ENCODE measurements at places on chromosomes 6 and 20. TPM values are rescaled to one million over a fixed set of nuclear protein-coding genes. Genes with fewer than 3 reads are reported as not detected.
A peak's percentile ranks its signal among the peaks of the same experiment; 100 is the strongest.

Gene HLA-F
- total RNA-seq: 6.6 TPM

Gene FAM83B
- total RNA-seq: under 0.01 TPM

Gene SEMG1
- total RNA-seq: not detected

DNA sequence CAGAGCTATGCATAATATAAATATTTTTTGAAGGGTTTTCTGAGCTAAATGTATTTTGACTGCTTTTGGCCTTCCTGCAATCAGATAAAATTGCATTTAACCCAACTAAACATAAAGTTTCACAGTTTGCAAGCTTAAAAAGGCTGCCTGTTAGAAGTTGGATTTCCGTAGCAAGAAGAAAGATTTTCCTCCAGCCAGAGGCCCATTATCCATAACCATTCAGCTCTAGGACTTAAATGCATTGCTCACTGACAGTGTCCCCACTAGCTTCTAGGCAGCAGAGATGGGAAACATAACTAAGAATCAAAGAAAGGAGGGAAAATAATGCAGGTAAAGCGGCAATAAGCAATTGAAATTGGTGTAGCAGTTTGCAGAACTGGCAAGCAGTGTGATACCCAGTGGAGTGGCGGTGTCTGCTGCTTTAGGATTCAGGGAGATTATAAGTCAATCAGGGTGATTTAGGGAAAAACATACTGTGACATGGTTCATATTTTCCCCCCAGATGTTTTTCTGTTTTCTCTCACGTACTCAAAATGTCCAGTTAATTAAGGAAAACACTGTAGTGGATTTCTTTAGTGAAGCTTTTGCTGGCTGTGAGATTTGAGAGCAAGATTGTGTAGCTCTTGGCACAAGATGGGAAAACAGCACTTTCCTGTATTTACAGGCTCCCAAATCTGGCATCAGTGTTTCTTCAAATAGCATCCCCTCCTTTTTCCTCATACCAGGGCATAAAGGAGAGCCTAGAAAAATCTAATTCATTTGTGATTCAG lies 69.1 kb downstream of the CTNNBL1 start:
- DNase-seq: no peak

DNA sequence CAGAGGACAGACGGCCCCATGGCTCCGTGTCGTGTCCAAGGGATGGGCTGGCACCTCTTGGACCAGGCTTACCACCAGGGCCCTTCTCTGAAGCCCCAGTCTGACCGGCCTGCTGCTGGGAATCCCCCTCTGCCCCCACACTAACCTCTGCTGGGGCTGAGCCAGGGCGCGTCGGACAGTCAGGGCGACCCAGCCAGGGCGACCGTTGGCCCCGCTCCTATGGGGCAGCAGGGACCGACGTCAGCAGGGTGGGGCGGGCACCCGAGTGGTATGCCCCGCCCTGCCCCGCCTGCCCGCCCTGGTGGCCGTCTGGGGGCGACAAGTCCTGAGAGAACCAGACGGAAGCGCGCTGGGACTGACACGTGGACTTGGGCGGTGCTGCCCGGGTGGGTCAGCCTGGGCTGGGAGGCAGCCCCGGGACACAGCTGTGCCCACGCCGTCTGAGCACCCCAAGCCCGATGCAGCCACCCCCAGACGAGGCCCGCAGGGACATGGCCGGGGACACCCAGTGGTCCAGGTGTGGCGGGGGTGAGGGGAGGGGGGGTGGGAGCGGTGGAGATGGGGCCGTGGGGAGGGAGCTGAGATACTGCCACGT lies at the start of gene SLC17A9:
Gene SLC17A9 (plus strand): TSS at position 337 of the 595 bp plus-strand sequence. CDS start 122 bp downstream, at position 459.
- peak; percentile 42 for DNase-seq

DNA sequence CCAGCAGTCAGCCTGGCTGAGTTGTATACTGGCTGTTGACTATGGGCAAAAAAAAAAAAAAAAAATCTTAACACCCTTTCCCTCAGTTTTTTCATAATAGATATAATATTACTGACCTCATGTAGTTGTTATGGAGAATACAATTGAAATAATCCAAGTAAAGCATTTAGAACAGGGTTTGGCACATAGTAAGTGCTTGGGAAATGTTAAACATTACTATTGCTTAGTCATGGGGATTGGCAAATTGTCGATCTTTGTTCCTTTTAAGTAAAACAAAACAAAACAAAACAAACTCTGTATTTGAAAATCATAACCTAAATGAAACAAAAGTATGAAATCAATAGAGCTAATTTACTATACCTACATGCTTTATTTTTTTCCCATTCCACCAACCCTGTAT lies 458.4 kb downstream of the GRIK2 start:
- no peak for DNase-seq

DNA sequence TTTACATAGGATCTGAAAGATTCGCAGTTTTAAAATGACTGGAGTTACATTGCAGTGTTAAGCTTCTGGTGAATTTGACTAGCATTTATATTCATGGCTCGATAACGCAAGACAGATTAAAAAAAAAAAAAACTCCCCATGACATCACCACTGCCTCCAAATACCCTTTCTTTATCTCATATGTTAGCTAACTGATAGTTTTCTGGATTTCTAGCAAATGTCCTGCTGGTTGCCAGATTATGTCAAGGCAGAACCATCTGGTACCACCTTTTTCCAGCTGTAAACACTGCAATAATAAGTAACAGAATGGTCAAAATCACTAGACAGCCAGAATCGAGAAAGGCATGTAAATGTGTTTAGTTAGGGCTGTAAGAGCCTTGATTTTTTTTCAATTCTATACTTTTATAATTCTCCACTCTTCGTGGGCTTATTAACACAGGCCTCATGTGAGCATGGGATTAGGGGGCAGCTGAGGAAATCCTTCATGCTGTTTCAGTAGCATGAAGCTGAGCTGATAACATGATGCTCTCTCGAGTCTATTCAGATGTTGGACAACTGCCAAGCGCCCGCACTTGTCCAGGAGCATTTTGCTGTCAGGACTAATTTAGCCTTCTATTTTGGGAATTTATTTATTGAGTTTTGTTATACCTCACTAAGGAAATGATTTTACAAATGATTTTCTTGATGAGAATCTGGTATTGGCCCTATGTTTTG lies 166.0 kb upstream of the SCGN start:
- DNase-seq: peak; percentile 67

Measured in muscle of leg (tissue), 16 donors.